NCI-H1105 treated with DMSO at 0.1 percent for 48 hours (cell line): ENCODE measurements at places on chromosomes 5 and 9.

DNA sequence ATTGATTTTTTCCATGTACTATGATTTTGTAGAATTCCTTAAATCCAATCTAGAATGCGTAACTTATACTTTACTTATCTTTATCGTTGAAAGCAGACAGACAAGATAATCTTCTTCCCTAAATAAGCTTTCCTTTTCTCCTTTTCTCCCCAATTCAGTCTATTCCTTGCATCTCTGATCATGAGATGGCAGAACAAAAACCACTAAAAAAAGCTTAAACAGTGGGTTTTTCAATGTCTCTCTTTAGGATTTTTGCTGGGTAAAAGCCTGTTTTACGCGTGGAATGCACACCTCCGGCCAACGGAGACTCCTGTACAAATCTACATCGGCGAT is 755 bp downstream of the CDKN2B start:
- no peak for DNase-seq

GRCh38 chr5:155696362-155696761 is 630.6 kb upstream of the SGCD start:
- DNase-seq, result no peak

GRCh38 chr5:40429258-40430100 is 250.2 kb upstream of the PTGER4 start:
- no peak for DNase-seq

GRCh38 chr5:89473196-89473595 is 590.2 kb upstream of the MEF2C start:
- no peak for DNase-seq
